ENCODE measurements at places on chromosomes 1 and 21.

GRCh38 chr1:226135059-226135651 lies 51.4 kb downstream of the ACBD3 start:
- no peak for DNase-seq

GRCh38 chr1:168683871-168684270 lies 45.1 kb downstream of the DPT start:
- DNase-seq: no peak

DNA sequence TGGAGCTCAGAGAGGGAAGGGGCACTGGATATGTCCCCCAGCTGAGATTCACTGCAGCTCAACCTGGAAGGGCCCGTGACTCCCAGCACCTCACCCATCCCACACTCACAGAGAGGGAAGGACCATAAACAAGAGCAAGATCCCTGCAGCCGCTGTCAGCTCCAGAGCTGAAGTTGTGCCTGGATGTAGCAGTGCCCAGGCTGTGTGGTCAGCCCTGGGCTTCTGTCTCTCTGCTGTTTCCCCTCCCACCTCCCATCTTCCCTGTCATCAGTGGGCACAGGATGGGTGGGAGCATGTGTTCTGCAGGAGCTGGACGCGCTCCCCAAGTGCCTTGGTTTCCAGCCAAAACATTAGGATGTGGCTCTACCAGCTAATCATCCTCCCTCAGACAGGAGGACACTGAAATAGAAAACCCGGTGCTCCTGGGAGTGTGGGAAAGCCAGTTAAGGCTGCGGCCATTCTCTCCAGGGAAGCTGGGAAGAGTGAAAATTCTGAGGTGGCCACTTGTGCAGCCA lies 282.7 kb downstream of the NPHP4 start:
- DNase-seq: no peak

- no peak for DNase-seq
Observed at GRCh38 chr1:158013840-158014730, 20.6 kb downstream of the KIRREL1 start.

Measured in caudate nucleus (tissue), 63 donors.